PC-9 (cell line): ENCODE measurements at places on chromosomes 6 and 20. TPM values are rescaled to one million over a fixed set of nuclear protein-coding genes. Genes with fewer than 3 reads are reported as not detected.

GRCh38 chr6:168385037-168385759 lies 55.8 kb upstream of the SMOC2 start:
- DNase-seq, result no peak

GRCh38 chr6:35468181-35468979 lies at the start of gene RPL10A:
Gene RPL10A (plus strand): TSS chr6:35468401. CDS start chr6:35468435, 34 bp downstream.
- DNase-seq, result peak; percentile 91

OR12D3 gene
- total RNA-seq, result not detected in 2 replicates

GRCh38 chr6:88982720-88983119 lies 19.3 kb upstream of the RNGTT start:
- DNase-seq, result peak; percentile 42

- DNase-seq, result peak; percentile 50
These were observed 1420.2 kb downstream of the GRIK2 start for GRCh38 chr6:102813489-102814275.

DNA sequence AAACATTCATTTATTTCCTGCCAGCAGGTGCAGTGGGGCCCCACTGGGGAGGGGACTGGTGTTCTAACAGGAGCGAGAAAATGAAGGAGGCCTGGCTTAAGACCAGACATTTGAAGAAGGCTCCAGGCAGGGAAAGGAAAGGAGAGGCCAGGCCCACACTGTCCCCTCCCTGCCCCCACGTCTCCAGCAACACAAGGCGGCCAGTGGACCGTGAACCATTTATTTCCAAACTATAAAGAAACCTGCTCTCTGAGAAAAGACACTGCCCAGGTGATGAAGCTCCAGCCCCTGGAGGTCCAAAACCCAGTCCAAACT lies 41.4 kb upstream of the CDH22 start:
- no peak for DNase-seq

FOXS1 gene
- not detected in 2 replicates for total RNA-seq

SLC17A1 gene
- total RNA-seq, result not detected in 2 replicates

PI3 gene
- total RNA-seq, result 4.6 and 6.6 TPM in 2 replicates

MYB gene
- total RNA-seq, result 0.95 and 1.8 TPM in 2 replicates

DNA sequence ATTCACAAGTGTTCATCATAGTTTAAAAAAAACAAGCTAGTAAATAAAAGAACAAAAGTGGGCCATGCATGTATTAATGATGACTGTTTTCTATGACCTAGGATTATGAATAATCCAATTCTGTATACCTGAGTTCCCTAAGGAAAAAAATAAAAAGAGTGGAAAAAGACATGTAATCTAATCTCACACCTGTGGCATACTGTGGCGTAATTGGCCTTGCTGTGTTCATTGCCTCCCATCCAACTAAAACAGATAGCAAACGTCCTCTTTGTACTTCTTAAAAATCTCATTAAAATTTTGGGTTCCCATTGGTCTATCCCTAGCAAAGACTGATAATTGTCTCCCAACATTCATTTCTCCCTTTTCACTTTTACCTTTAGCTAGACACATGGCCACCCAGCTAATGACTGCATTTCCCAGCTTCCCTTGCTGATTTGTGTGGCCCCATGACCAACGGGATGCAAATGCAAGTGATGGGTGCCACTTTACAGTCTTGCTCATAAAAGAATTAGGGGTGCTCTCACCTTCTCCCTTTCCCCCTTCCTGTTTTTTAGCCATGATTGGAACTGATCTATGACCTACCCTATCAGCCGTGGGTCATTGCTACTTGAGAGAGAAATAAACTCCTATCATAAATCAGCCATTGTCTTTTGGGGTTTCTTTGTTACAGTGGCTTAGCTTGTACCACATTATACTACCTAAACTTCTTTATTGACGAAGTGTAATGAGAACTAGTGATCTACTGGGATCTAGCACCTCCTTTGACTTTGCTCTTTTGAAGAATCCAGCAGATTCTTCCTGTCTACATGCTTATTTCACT lies 32.0 kb upstream of the TBC1D22B start:
- no peak for DNase-seq

DNA sequence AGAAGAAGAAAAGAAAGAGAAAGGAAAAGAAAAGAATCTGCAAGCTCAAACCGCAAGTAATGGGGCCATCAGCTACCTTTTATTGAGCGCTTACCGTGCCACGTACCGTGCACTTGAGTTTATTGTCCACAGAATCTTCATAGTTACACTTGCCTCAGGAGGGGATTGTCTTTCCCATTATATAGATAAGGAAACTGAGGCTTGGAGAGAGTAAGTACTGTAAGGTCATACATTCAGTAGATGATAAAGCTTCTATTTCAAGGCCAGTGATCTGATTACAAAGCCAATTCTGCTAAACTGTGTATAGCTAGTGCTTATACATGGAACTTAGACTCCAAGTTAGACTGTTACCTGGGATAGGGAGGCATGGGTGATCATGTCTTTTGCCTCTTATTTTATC lies 110.4 kb upstream of the IYD start:
- no peak for DNase-seq

ULBP2 gene
- 2.9 and 4.4 TPM in 2 replicates for total RNA-seq

DNA sequence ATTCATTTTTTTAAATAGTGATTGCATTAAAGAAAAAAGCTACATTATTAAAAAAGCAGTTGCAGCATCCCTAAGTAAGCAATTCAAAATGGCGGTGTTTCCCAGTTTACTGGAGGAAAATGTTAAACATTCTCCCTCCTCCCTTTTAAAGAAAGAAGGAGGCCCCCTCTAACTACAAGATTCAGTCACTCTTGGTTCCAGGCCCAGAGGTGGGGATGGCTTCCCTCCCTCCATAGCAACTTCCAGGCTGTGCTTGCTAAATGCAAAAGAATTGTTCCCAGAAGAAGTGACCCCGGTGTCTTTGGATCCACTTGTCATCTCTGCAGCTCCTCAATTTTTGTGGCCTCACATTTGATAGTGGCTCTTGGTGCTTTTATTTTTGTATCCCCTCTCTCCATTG lies 165.9 kb downstream of the SOBP start:
- DNase-seq, result no peak

DCDC2 gene
- 4.2 and 5.6 TPM in 2 replicates for total RNA-seq

BTN1A1 gene
- total RNA-seq, result not detected in 2 replicates
